ENCODE measurements at places on chromosomes 16 and 17. TPM values are rescaled to one million over a fixed set of nuclear protein-coding genes. Genes with fewer than 3 reads are reported as not detected.

DNA sequence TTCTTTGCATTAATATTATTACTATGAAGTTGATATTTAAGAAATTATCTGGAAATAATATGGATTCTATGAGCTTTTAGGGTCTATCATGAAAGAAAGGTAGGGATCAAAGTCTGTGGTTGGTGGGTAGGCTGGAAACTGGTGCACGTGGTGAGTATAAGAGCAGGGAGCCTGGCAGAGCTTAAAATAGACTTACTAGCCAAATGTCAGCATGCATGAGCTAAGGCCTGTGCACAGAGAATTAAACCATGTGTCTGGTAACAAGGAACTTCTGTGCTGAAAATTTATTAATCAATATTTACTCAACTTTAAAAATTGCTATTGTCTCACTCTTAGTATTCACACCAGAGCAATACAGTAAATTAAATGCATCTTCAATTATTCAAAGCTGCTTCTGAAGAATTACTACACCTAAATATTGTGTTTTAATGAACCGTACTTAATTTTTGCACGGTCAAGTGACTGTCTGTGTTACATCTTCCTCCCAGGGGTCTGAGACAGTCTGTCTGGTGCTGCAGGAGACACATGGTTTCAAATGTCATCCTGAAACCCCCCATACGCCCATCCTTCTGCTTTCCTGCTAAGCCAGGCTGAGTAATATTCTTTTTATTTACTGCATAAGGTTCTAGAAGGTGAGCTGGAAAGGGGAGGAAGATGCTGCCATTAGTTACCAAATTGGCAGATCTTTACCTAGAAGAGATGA lies 161.0 kb upstream of the NLRP1 start:
- no peak for DNase-seq

The KRT31 gene
- polyA plus RNA-seq: not detected

The ALOX12B gene
- 0.16 TPM for polyA plus RNA-seq

GRCh38 chr16:30395992-30396585 lies 869 bp downstream of the ZNF48 start:
- no peak for DNase-seq

GRCh38 chr17:66687570-66688284 lies 147.2 kb upstream of the CACNG5 start:
- no peak for DNase-seq

DNA sequence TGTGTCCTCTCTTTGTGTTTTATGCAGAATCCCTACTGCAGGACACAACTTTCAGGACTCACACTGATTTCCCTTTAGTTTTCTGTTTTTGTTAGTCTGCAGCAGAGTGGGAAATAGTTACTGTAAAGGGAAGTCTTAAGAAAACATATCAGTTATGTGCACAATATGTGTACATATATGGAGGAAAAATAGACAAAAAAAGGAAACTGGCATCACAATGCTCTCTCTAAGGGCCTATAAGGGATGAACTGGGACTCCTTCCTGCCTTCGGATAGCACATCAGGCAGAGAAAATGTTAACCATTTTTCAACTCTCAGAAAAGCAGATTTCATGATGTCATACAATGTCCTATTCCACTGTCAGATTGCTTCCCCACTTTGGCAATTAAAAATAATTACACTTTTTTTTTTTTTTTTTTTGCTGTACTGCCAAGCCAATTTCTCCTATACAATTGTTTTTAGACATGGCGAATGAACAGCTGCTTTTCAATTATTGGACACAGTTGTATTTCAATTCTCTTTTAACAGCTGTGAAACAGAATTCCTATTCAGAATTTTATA lies 112.5 kb upstream of the KCNJ16 start:
- no peak for DNase-seq

The TSPOAP1 gene
- polyA plus RNA-seq: 56.7 TPM

- no peak for DNase-seq
Measured at GRCh38 chr17:75590849-75591721, 3.5 kb downstream of the MYO15B start.

GRCh38 chr16:7511549-7512260 lies 179.1 kb downstream of the RBFOX1 start:
- no peak for DNase-seq

DNA sequence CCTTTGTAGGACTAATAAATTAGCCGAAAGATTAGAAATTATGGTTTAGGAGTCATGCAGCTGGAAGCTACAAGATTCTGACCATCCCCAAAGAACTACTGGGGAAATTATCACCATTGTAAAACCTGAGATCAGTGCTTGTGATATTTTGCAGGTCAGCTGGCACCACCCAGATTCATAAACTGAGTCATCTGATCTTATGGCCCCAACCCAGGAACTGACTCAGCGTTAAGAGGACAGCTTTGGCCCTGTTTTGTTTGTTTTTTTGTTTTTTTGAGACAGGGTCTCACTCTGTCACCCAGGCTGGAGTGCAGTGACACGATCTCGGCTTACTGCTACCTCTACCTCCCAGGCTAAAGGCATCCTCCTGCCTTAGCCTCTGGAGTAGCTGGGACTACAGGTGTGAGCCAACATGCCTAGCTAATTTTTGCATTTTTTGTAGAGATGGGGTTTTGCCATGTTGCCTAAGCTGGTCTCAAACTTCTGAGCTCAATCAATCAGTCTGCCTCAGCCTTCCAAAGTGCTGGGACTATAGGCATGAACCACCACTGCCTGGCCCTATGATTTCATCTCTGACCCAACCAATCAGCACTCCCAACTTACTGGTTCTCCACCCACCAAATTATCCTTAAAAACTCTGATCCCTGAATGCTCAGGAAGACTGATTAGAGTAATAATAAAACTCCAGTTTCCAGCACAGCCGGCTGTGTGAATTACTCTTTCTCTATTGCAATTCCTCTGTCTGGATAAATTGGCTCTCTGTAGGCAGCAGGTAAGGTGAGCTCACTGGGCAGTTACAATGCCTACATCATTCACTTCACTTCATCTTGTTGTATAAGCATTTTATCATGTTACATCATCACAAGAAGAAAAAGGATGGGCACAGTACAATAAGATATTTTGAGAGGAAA lies 79.4 kb upstream of the KSR1 start:
- no peak for DNase-seq

The RNF166 gene
- 23.4 TPM for polyA plus RNA-seq

The ABAT gene
- 30.4 TPM for polyA plus RNA-seq

The IRF8 gene
- 1.7 TPM for polyA plus RNA-seq

DNA sequence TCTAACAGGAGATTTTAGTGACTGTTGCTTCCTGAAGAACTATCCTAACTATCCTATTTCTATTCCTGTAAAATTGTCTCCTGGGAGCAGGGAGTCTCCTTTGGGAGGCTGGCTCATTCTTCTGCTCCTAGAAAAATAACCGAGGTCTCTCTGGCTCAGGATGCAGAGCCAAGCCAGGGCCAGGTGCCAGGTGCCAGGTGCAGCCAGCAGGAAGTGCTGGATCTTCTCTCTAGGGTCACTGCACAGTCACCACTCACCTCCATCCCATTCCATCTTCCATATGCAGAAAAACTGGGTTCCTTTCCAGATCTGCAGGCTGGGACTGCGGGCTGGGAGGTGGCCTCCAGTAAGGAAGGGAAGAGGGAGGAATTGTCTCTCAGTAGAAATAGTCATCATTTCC lies 3.8 kb upstream of the TMC7 start:
- no peak for DNase-seq

The UNC13D gene
- 17.9 TPM for polyA plus RNA-seq

The TAOK1 gene
- 5.4 TPM for polyA plus RNA-seq

- no peak for DNase-seq
Measured at GRCh38 chr17:66548158-66548557, 245.7 kb downstream of the PRKCA start.

The RHBDF2 gene
- 18.0 TPM for polyA plus RNA-seq

DNA sequence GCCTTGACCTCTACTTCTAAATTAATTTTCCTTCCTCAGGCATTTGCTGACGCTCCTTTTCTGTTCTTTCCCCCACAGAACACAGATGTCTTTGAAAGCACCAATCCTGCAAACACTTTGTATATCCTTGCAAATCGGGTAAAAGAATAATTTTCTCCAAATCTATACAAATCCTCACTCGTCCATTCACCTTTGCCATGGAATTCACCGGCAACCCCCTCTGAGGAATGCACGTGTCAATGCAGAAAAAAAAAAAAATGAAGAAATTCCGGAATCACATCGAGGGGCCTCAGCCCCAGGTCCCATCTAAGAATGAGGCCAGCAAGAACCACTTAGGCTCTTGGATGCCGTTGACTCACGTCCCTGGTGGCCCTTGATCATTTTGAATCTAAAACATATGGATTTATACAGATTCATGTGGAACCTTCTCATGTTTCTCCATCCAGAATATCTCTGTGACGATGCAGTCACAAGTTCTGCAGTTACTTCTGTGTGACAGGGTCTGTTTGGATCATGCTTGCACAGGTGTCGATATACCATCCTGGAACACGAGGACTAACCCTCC lies 136.9 kb downstream of the RBFOX3 start:
- DNase-seq: no peak

GRCh38 chr17:30278032-30278431 lies 13.7 kb downstream of the BLMH start:
- DNase-seq: no peak

Measured in pancreas (tissue), 10 donors.